ENCODE measurements at places on chromosomes 6 and 20. TPM values are rescaled to one million over a fixed set of nuclear protein-coding genes. Genes with fewer than 3 reads are reported as not detected.

The PTCHD4 gene
- 2.6 TPM for total RNA-seq

The DDX43 gene
- total RNA-seq, result 1.9 TPM

The BEND3 gene
- total RNA-seq, result 1.8 TPM

The NMBR gene
- not detected for total RNA-seq

The BAG2 gene
- total RNA-seq, result 40.8 TPM

DNA sequence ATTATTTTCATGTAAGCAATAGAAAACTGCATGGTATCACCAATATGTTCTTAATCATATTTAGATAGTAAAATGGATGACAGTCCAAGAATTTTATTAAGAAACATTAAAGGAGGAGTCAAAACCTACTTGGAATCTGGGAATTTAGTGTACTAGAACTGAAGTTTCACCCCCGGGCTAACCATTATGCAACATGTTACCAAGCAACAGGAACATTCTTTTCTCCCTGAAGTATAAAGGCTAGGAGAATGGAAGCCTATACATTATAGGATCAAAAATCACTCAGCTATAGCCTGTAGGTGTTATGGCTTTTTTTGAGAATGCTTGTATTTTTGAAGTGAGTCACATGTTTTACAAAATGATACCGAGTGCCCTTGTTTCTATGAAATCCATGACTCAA, 538.3 kb downstream of the GRIK2 start:
- ATAC-seq, result no peak

DNA sequence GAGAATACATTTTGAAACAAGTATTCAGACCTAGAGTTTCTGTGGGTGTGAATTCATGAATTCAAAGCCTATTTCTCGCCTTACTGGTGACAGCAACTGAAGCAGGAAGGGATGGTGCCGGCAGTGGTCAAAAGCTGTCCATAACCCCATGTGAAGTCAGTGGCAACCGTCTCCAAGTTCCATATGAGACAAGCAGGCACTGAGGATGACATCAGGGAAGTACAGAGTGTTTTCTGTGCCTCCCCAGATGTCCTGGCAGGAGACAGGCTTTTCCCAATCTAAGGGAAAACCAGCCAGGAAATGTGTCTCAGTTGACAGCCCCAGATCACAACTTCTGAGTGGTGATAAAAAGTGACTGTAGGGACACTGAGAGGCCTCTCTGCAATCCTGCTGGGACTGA, 66.6 kb downstream of the HIVEP2 start:
- peak; percentile 42 for ATAC-seq

DNA sequence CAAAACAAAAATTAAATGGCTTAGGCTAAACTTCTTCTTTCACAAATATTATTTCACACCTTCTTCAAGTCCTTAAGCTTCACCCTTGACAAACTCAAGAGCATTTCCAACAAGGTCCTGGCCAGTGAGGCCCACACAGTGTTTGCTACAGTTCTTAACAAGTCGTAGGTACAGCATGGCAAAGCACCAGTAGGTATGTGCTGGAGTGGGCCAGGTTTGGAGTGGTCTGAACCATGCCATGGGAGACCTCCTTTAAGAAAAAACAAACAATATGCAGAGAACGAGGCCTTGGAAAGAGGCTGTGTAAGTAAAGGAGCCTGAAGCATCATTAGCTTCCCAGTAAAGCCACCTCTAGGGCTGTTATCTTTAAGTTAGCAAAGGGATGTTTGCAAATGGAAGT, 154.3 kb upstream of the SNX9 start:
- ATAC-seq, result no peak

- no peak for ATAC-seq
Measured at GRCh38 chr6:52161689-52162438, 24.3 kb upstream of the IL17A start.

GRCh38 chr20:1700990-1701389, 43.4 kb upstream of the SIRPG start:
- ATAC-seq, result no peak

DNA sequence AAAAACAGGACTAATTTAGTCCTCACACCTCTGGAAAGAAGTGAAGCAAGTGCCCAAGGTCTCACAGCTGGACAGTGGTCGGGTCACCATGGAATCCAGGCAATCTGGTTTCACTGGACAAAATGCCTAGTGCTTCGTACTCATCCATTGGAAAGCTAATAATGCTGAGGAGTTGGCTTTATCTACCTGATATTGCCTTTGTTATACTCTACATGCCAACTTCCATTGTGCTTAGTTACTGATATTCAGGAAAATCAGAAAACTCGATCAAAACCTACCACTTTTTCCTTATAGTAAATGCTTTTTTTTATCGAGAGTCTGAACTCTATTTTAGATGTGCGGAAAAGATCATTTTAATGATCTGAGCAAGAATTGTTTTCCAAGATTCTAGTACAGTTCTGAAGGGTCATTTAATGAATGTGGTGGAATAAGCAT, 966 bp downstream of the CFAP206 start:
- no peak for ATAC-seq

- ATAC-seq, result no peak
Measured at GRCh38 chr6:24356310-24356973, 1.4 kb downstream of the DCDC2 start.
